ENCODE measurements at places on chromosomes 2 and 18.

DNA sequence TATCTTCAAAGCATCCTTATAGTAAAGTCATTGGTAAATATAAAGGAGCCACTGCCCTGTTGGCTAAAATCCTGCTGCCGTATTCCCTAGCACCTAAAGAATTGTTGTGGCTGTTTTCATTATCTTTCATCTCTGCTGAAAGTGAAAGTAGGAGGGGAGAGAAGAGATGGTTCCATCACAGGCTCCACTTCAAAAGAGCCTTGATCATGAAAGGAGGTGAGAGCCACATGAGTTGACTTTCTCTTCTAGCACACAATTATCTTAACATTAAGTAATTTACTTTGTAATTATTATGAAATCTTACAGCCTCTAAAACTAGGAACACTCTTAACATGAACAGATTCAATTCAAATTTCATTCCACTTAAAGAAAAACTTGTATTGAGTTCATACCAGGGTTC lies 1050.9 kb upstream of the LRRTM1 start:
- DNase-seq, result no peak

DNA sequence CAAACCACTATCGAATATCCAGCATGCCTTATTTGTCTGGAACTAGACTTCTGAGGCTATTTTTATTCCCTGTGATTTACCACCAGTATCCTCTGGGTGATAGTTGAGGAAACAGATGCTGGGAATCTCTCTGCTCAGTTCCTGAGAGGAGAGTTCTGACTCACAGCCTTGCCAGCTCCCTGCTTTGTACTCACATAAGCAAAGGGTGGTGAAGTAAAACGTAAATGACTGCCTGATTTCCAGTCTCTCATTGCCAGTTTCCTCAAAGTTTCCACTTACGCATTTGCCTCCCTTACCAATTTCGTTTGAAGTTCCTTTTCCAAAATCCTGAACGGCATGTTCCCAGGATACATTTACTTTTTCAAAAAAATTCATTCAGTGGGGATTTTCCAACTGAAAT lies 69.2 kb upstream of the HNRNPA3 start:
- DNase-seq, result no peak

GRCh38 chr2:61253136-61253535 lies 91.1 kb downstream of the C2orf74 start:
- DNase-seq, result no peak

GRCh38 chr2:40103163-40103562 lies 324.1 kb upstream of the THUMPD2 start:
- no peak for DNase-seq

DNA sequence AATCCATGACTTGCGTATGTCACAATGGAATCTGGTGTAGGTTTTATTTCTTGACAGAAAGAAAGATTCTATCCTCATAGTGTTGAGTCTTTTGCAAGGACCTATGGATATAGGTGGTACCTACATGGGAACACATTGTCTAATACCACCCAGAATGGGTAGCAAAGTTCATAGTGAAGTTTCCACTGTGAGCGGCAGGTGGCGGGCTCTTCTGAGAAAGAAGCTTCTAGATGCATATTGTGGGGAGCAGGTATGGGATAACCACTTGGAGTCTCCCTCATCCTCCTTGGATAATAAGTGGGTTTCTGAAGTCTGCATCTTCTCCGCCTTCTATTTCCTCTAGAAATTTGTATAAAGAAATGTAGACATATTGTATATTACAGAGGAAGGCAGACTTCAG lies 44.9 kb downstream of the LINC00305 start:
- DNase-seq, result no peak

DNA sequence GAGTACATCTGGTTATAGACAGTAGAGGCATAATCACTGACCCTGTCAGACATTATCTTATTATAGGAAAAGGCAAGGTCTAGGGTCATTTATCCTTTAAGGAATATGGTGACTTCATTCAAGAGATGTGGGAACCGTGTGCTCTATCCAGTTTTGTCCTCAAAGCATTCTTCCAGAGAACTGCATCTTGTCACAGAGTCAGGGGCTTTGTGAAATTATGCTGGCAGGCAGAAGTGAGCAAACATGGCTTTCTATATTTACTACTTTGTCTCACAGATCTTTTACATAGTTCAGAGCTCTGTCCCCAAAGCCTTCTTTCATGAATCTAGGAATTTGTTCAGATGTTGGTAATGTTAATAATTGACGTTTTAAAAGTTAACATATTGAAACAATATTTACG lies 177.4 kb downstream of the ASXL3 start:
- no peak for DNase-seq

Measured in activated effector memory CD4-positive, alpha-beta T cell treated with anti-CD3 and anti-CD28 coated beads, Interleukin-2, amount 50 U/mL, for 16 hours (primary cell).